ENCODE measurements at places on chromosomes 2 and 18.

GRCh38 chr2:149487189-149487588 lies 100.4 kb downstream of the MMADHC start:
- no peak for DNase-seq

- DNase-seq: peak; percentile 6
These were observed 94.7 kb upstream of the CWC22 start for GRCh38 chr2:180101846-180102245.

DNA sequence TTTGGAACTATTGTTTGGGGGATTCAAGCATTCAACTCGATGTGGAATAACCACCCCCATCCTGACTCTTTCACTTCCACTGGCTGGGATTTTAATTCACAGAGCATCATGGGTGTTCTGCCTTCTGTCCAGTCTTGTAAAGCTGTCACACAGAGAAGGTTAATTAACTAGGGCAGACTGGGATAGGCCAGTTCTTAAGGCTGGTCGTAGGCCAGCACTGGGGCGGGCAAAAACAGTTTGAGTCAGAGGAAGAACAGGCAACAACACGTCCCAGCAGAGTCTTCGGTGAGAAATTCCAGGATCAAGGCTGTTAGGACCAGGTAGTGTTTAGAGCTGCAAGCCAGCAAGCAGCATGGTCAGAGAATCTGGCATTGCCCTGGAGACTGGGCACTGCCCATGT lies 4.0 kb upstream of the RNF152 start:
- DNase-seq: peak; percentile 78

GRCh38 chr2:133266041-133266925 lies 302.0 kb downstream of the NCKAP5 start:
- DNase-seq: peak; percentile 36

DNA sequence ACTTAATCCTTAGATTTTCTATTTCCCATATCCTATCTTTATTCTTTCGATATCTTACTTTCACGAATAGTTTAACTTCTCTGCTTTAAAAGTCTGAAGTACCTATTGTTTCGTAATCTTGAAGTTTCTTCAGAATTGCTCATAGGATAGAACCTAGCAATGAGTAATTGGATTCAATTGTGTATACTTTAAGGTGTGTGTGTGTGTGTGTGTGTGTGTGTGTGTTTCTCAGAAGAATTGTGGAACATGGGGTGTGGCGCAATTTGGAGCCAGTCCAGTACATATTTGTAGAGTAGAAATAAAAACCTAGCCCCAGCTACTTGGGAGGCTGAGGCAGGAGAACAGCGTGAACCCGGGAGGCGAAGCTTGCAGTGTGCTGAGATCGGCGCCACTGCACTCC lies 897.6 kb downstream of the BCL11A start:
- DNase-seq: no peak

DNA sequence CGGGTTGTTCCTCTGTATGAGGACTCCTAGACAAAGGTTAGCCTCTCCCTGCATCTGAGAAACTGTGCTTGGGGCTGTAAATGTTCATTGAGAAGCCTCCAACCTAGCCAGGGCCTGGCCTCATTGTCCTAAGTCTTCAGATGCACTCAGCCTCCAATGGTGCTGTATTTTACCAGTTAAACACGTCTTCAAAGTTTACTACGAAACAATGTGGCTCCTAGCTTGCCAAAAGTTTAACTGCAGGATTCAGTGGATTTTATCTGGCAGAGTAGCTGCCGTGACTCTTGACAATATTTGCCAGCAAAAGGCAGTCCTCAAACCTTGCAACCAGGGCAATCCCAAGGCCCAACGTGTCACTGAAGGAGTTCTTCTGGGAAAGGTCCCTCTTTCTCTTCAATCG lies 1.1 kb downstream of the PID1 start:
- DNase-seq: peak; percentile 17

DNA sequence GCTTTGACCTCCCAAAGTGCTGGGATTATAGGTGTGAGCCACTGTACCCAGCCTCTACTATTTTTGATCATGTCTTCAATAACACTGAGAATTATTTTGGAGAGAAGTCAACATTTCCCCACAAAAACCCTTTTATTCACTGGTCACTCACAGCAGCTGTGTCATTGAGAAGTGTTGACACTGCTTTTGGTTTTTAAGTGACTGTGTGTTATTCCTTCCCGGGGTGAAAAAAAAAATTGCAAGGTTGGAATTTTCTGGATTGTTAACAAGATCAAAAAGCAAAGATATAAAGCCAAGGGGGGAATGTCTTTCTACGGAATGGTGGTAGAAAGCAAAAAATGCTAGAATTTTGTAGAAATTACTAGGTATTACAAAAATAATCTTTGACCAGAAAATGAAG lies 61.5 kb downstream of the TANC1 start:
- DNase-seq: no peak

GRCh38 chr2:10499275-10499907 lies 51.3 kb upstream of the ODC1 start:
- DNase-seq: no peak

DNA sequence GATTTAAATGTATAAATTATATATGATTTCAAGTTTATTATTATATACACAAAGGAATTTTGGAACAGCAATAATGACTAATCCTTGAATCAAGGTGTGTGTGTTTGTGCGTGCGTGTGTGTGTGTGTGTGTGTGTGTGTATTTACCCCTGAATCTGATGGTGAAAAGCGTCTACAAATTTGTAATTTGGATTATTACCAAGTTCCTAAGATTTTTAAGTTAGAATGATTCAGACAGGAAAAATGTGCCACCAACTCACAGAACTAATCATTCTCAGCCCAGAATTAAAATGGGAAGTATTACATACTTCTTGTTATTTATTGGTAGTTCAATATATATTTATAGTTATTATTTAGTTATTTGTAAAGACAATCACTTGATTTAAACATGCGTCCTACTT lies 12.3 kb downstream of the CALCRL start:
- DNase-seq: no peak

DNA sequence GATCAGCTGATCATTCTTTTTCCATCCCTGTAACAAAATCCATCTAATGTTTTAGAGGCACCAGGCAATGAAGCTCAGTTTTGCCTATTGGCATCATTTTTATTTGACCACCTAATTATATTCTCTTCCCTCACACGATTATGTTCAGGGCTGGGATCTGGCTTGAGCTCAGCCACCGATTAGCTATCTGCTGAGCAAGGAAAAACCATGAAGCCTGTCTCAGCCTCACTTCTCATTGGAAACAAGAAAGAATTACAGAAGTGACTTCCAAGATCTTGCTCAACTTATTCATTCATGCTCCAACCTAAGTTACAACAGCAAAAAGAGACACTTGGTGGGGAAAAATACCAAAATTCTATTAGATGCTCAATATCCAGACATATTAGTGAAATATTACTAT lies 139.0 kb upstream of the SH3BP4 start:
- no peak for DNase-seq

GRCh38 chr2:105235388-105236059 lies 6.0 kb upstream of the GPR45 start:
- peak; percentile 80 for DNase-seq

DNA sequence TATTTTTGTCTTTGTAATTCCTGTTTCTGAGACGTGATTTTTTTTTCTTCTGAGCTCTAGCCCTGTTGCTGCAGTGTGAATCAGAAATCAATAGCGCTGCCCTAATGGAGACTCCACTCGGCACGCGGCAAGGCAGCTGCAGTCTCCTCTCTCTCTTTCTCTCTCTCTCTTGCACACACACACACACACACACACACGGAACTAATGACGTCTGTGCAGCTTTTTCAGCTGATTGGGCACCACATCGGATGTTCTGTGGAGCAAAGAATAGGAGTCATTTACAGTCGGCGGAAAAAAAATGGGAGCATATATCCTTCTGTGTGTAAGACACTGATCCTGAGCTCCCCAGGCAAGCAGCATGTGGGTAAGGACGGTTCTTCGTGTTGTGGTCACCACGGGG lies 2.0 kb upstream of the MYT1L start:
- DNase-seq: no peak

GRCh38 chr2:136334967-136335366 lies 217.0 kb upstream of the CXCR4 start:
- no peak for DNase-seq

DNA sequence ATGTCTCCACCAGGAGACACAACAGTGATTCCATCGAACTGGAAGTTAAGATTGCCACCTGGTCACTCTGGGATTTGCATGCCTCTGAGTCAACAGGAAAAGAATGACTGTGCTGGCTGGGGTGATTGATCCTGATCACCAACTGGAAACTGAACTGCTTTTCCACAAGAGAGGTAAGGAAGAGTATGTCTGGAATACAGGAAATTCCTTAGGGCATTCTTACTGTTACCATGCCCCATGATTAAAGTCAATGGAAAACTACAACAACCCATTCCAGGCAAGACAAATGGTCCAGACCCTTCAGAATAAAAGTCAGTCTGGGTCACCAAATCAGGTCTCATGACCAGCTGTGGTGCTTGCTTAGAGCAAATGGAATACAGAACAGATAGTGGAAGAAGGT lies 12.0 kb upstream of the DDX1 start:
- no peak for DNase-seq

Measured in fibroblast of lung (primary cell).